HepG2 (cell line): ENCODE measurements at places on chromosomes 1 and 21. TPM values are rescaled to one million over a fixed set of nuclear protein-coding genes. Genes with fewer than 3 reads are reported as not detected.

STUM gene
- not detected in 2 replicates for total RNA-seq

DNA sequence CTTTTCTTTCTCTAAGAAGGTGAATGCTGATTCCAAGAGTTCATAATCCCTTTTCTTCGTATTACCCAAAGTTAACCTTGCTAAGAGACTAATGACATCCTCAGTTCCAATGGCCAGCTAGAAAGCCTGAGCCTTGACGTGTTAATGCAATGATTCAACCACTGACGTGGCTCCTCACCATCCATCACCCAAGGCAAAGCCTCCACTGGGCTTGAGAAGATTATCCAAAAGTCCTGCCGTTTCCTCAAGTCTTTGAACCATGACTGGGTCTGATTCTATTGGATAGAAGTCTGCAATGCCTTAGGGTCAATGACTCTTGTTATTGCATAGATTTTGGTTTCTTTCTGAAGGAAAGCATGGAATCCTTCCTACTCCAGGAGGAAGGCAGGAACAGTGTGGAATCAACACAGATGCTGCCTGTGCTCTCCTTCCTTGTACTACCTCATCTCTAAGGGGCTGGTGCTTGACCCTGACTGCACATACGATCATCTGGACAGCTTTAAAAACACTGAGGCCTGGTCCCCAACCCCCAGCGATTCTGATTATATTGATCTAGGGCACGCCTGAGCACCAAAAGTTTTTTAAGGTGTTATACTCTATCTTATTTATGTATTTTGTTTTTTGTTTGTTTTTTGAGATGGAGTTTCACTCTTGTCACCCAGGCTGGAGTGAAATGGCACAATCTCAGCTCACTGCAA, 69.3 kb upstream of the ANGPTL1 start:
- H3K27me3 ChIP-seq, result peaks cover 6% of the 10 kb centered on the region
- no peak overlapping the region for H3K27ac ChIP-seq
- peaks cover 20% of the 10 kb centered on the region; the same call in 1 of the 2 replicates for H3K4me1 ChIP-seq
- DNase-seq, result no peak

ACKR1 gene
- not detected in 2 replicates for total RNA-seq

DNA sequence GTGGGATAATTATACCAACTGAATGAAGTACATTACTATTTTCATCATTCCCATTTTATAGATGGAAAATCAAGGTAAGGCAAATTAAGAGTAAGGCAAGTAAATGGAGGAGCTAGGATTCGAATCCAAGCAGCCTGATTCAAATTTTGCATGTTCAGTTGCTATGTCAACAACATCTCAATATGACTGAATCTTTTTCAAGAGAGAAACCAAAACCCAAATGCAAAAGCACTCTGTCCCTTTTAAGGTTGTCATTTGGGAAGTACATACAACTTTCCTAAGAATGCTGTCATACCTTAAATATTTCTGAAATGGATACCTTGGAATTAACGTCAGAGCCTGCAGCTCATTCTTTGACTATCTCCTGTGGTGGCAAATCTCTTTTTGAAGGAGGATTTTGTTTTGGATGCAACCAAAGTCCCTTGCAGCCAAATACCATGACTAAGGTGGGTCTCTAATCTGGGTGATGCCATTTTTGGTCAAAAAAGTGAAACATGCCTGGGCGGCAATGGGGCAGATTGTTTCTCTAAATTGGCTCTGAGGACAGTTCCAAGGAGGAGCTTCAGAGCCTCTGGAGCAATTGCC, 25.4 kb downstream of the ADAMTS1 start:
- no peaks in the 10 kb centered on the region for H3K27me3 ChIP-seq
- no peak overlapping the region for H3K27ac ChIP-seq
- no peak overlapping the region for H3K4me3 ChIP-seq
- H3K36me3 ChIP-seq, result no peaks in the 10 kb centered on the region
- H3K4me1 ChIP-seq, result no peaks in the 10 kb centered on the region

- no peaks in the 10 kb centered on the region for H3K36me3 ChIP-seq
- H3K27ac ChIP-seq, result no peak overlapping the region
- no peaks in the 10 kb centered on the region for H3K4me1 ChIP-seq
- H3K4me3 ChIP-seq, result no peak overlapping the region
- H3K27me3 ChIP-seq, result no peaks in the 10 kb centered on the region
Observed at GRCh38 chr1:62011006-62011405, 183.6 kb upstream of the L1TD1 start.

GRCh38 chr1:14246471-14246870, 352.0 kb upstream of the KAZN start:
- no peak overlapping the region for H3K4me3 ChIP-seq
- H3K36me3 ChIP-seq, result no peaks in the 10 kb centered on the region
- H3K27ac ChIP-seq, result no peak overlapping the region
- no peak for DNase-seq
- H3K27me3 ChIP-seq, result no peaks in the 10 kb centered on the region

DNA sequence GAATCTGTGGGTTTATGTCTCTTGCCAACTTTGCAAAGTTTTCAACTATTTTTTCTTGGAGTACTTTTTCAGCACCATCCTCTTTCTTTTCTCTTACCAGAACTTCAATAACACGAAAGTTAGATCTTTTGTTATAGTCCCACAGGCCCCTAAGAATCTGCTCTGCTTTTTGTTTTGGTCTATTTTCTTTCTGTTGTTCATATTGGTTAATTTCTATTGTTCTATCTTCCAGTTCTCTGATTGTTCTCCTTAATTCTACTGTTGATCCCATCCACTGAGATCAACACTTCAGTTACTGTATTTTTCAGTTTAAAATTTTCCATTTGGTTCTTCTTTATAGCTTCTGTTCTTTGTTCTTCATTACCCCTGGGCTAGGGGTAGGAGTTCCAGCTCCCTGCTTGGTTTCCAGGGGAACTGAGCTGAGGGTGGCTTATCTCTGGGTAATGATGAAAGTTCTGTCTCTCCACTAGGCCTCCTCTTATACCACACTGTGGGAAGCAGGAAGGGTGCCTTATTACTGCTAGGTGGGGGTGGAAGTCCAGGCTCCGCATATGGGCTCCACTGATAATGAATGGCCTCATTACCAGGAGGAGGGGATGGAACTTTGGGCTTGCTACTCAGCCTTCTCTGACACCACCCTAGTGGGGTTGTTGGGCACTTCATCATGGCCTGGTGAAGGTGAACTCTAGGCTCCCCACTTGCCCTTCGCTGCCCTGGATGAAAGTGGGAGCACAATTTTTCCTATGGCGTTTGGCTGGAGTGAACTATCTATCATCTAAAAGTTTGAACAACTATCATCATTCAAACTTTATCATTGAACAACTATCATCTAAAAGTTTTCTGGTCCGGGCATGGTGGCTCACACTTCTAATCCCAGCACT, 39.3 kb downstream of the NAV1 start:
- no peaks in the 10 kb centered on the region; the same call in 1 of the 2 replicates for H3K4me1 ChIP-seq
- H3K27me3 ChIP-seq, result no peaks in the 10 kb centered on the region; the same call in 2 of the 3 replicates

GRCh38 chr1:44422161-44422560, 17.1 kb downstream of the RNF220 start:
- no peak overlapping the region for H3K27ac ChIP-seq
- H3K4me3 ChIP-seq, result no peak overlapping the region
- DNase-seq, result no peak
- H3K36me3 ChIP-seq, result no peaks in the 10 kb centered on the region
- peaks cover 13% of the 10 kb centered on the region; the same call in 2 of the 3 replicates for H3K27me3 ChIP-seq

ADCY10 gene
- 0.02 and 0.03 TPM in 2 replicates for total RNA-seq

SPRR2D gene
- not detected in 2 replicates for total RNA-seq

FAM72C gene
- total RNA-seq, result 3.0 and 3.9 TPM in 2 replicates

GRCh38 chr1:185786524-185786923, 52.3 kb downstream of the HMCN1 start:
- no peak for DNase-seq
- H3K36me3 ChIP-seq, result no peaks in the 10 kb centered on the region
- no peaks in the 10 kb centered on the region for H3K4me1 ChIP-seq
- H3K27ac ChIP-seq, result no peak overlapping the region
- no peak overlapping the region for H3K4me3 ChIP-seq

DNA sequence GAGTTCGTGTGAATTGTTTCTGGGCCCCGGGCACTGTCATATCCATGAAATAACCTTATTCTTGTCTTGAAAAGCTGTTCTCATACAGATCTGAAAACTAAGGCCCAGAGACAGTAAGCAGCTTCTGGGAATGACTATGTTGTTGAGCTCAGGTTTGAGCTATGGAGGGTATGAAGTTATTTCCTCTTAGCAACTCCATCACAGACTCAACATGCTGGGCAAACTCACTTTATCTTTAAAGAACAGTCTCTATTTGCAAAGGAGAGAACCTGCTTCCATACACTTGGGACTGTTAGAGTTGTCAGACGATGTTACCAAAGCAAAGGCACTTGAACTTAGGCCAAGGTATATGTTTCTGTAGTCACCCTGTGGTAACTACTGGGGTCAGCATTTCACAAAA, 90.0 kb downstream of the GPR88 start:
- no peaks in the 10 kb centered on the region for H3K4me1 ChIP-seq
- H3K36me3 ChIP-seq, result no peaks in the 10 kb centered on the region
- no peak overlapping the region for H3K27ac ChIP-seq
- no peak overlapping the region for H3K4me3 ChIP-seq
- no peak for DNase-seq

GRCh38 chr1:208874915-208875314, 630.7 kb upstream of the PLXNA2 start:
- no peak overlapping the region for H3K4me3 ChIP-seq
- no peaks in the 10 kb centered on the region for H3K27me3 ChIP-seq
- H3K36me3 ChIP-seq, result no peaks in the 10 kb centered on the region
- H3K27ac ChIP-seq, result no peak overlapping the region

PKLR gene
- total RNA-seq, result 10.3 and 13.6 TPM in 2 replicates

DIO1 gene
- total RNA-seq, result 31.1 and 45.6 TPM in 2 replicates

DNA sequence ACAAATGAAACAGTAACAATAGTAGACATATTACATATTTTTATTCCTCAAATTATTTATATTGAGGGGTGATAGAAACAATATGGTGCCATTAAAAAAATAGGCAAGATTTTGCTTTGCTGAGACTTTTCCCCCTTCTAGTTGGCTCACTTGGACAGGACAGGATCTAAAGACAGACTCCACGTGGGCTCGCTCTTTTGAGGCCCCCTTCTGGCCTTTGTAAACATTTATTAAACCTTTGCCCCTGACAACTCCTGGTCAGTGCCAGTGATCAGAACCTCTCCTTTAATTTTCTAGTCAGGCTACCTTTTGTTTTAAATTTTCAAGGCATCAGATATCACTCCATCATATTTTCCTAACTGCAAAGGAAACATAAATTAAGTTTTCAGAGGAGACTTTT, 49.7 kb upstream of the IFI44L start:
- peak; percentile 1 for DNase-seq
- H3K4me1 ChIP-seq, result peaks cover 8% of the 10 kb centered on the region; the same call in 1 of the 2 replicates
- H3K27me3 ChIP-seq, result no peaks in the 10 kb centered on the region
- no peak overlapping the region for H3K4me3 ChIP-seq

GRCh38 chr1:55304229-55304740, 89.1 kb upstream of the USP24 start:
- H3K36me3 ChIP-seq, result no peaks in the 10 kb centered on the region
- H3K4me1 ChIP-seq, result no peaks in the 10 kb centered on the region
- H3K27me3 ChIP-seq, result peaks cover 1% of the 10 kb centered on the region; the same call in 1 of the 2 replicates
- DNase-seq, result no peak
- H3K4me3 ChIP-seq, result no peak overlapping the region

GRCh38 chr1:5955479-5955977, 36.7 kb downstream of the NPHP4 start:
- H3K27ac ChIP-seq, result peak overlapping the region; percentile 92
- H3K27me3 ChIP-seq, result no peaks in the 10 kb centered on the region
- DNase-seq, result peak; percentile 100
- peaks cover 56% of the 10 kb centered on the region for H3K4me1 ChIP-seq
- H3K36me3 ChIP-seq, result peaks cover 7% of the 10 kb centered on the region; the same call in 1 of the 2 replicates

DNA sequence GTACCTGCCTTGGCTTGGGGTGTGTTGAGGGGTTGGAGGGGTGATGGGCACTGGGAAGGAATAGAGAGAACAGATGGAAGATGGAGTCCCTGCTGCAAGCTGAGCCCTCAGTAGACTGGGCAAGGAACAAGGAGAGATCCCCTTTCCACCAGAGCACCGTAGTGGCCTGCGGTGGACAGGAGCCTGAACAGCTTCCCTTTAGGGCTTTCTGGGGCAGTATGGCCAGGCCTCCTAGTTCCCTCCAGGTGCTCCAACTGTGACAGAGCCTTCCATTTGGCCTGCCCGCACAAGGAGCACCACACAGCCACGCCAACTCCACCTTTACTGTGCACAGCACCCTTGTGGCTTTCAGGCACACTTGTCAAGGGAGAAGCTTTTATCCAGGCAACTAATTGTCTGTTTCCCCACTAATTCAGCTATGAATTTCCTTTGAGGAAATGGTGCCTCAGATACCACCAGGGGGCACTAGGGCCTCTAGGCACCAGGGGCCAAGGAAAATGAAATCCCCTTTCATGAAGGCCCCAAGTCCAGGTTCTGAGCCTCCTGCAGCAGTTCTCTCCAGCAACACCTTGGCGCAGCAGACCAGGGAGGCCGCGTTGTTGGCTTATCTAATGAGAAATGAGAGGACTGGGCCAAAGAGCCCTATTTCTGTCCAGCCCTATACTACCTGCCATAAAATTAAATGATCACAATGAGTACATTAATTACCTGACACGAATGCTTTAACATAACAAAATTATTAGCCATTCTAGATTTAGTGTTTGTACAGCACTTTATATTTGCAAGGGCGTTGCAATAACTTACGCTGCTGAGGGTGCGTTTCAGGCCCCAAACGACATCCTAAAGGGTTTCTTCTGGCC, 23.1 kb upstream of the ERI3 start:
- DNase-seq, result peak; percentile 67
- H3K4me1 ChIP-seq, result peaks cover 11% of the 10 kb centered on the region
- H3K27me3 ChIP-seq, result peaks cover 4% of the 10 kb centered on the region; the same call in 1 of the 3 replicates
- no peaks in the 10 kb centered on the region for H3K36me3 ChIP-seq
- H3K27ac ChIP-seq, result no peak overlapping the region
- no peak overlapping the region for H3K4me3 ChIP-seq

GRCh38 chr1:119298687-119299303, 69.8 kb upstream of the HAO2 start:
- H3K4me1 ChIP-seq, result peaks cover 23% of the 10 kb centered on the region
- H3K4me3 ChIP-seq, result no peak overlapping the region
- no peaks in the 10 kb centered on the region for H3K36me3 ChIP-seq
- no peaks in the 10 kb centered on the region for H3K27me3 ChIP-seq
- H3K27ac ChIP-seq, result no peak overlapping the region
- DNase-seq, result peak; percentile 58
